ENCODE measurements at places on chromosomes 1 and 21.

DNA sequence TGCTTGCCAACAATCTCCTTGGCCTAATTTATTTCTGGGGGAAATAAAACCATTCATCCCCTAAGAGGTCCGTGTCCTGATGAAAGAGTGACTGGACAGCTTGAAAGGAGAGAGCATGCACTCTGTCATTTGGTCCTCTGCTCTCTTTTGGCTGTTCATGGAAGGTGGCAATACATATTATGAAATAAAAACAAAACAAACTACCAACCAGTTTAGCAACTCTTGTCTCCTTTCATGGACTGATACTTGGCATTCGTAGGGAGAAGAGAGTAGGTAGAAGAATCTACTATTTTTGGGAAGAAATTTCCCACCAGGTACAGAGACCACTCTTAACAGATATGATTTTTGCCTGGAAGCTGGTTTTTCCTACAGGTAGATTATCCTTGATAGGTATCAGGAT, 746 bp upstream of the C1orf116 start:
- DNase-seq: no peak

DNA sequence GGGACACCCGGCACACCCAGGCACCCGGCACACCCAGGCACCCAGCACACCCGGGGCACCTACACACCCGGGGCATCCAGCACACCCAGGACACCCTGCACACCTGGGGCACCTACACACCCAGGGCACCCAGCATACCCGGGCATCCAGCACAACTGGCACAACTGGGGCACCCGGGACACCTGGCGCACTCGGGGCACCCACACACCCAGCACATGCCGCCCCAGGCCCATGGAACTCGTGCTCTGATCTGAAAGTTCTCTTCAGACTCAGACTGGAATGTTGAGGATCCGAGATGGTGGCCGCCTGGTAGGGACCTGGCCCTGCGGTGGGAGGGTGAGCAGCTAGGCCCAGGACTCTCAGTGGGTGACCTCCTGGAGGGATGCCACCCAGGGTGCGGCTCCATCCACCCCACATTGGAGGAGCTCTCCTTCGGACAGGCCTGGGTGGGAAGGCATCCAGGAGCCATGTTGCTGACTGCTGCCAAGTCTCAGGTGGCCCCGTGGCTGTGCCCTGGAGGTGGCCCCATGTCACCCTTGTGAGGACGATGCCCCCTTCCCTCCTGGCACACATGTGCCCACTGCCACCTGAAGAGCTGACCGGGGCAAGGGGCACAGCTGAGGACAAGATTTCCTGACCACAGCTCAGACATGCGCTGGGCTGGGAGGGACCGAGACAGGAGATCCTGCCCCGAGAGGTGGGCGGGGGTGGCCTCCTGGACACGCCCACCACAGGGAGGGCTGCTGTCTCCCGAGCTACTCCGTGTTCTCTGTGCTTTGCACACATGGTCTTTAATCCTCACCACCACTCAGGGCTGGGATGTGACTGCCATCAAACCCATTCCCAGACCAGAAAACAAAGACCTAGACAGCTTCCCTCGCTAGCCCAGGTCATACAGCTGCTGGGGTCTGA, 37.0 kb downstream of the UBE2G2 start:
- DNase-seq: no peak

- DNase-seq: no peak
These were observed 102.8 kb downstream of the CDC7 start for GRCh38 chr1:91603409-91603808.

GRCh38 chr1:64569411-64569810, 99.5 kb downstream of the CACHD1 start:
- DNase-seq: no peak

GRCh38 chr1:22287946-22288520, 145.1 kb upstream of the WNT4 start:
- DNase-seq: no peak

GRCh38 chr1:184910691-184911091, 63.6 kb downstream of the NIBAN1 start:
- no peak for DNase-seq

GRCh38 chr1:236916131-236916800, 88.0 kb downstream of the MT1HL1 start:
- no peak for DNase-seq

DNA sequence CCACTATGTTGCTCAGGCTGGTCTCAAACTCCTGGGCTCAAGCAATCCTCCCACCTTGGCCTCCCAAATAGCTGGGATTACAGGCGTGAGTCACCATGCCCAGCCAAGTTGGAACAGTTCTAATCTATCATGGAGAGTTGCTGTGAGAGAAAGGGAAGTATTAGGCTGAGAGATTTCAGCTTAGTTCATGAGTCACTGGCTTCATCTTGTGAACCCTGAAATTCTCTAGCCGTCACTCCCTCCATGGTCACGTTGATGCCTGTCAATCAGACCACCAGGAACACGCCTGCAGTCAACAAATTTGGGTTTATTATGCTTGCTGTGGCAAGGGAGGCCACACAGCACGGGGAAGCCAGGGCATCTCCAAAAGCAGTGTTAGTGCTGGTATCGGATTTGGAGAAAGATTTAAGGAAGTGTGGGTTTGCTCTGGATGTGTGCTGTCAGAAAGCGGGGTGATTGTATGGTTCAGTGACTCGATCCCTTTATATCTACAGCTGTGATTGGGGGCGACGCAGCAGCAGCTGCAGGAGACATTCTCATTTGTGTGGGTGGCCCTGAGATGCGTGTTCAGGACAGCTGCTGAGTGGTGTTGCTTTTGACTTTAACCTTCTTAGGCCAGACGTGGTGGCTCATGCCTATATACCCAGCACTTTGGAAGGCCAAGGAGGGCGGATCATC, 18.7 kb downstream of the UQCRHL start:
- DNase-seq: no peak
